ENCODE measurements at places on chromosomes 7 and 10.

GRCh38 chr10:44986670-44987069 is 8.1 kb upstream of the DEPP1 start:
- DNase-seq: no peak

DNA sequence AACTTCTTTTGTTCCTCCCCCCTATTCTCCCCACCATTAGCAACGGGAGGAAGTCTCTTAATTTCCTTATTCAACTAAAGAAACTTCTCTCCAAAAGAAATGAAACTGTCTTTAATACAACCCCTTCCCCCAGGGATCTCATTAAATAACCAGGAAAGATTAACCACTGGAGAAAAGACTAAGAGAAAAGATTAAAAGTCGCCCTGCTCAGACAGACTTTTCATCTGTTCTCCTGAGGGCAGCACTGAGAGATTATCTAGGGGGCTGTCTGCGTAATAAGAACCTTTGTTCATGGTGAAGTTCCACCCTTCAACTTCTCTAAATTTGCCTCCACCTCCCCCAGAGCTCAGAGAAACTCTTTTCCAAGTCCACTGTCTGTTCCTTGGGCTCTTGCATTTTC is 105.5 kb downstream of the HGF start:
- no peak for DNase-seq

- no peak for DNase-seq
These were observed 31.1 kb downstream of the CALML3 start for GRCh38 chr10:5555881-5556280.

GRCh38 chr7:146652176-146652575 is 535.6 kb downstream of the CNTNAP2 start:
- DNase-seq: no peak

DNA sequence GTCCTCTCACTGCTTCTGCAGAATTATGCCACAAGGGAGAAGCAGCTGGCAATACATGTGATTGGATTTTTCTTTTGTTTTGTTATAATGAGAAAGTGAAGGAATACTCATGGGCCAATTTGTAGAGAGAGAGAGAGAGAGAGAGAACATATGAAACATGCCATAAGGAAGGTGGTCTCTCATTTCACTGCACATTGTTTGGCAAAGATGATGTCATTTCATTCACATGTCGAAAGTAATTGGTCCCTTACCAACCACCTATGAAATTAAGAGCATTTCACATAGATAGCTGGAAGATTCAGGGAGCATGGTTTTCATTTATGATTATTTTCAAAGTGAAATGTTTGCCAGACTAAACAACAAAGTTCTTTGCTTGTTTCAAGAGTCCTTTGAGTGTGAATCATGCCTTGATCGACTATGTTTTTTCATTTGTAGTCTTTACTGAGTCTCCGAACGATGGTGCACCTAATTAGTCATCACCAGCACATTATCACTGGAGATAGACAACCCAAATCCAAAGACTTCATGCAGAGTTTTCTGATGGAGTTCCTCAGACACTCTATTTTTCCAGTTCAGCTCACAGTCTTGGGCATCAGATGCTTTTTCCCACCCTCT is 130.1 kb upstream of the ZEB1 start:
- DNase-seq: no peak

DNA sequence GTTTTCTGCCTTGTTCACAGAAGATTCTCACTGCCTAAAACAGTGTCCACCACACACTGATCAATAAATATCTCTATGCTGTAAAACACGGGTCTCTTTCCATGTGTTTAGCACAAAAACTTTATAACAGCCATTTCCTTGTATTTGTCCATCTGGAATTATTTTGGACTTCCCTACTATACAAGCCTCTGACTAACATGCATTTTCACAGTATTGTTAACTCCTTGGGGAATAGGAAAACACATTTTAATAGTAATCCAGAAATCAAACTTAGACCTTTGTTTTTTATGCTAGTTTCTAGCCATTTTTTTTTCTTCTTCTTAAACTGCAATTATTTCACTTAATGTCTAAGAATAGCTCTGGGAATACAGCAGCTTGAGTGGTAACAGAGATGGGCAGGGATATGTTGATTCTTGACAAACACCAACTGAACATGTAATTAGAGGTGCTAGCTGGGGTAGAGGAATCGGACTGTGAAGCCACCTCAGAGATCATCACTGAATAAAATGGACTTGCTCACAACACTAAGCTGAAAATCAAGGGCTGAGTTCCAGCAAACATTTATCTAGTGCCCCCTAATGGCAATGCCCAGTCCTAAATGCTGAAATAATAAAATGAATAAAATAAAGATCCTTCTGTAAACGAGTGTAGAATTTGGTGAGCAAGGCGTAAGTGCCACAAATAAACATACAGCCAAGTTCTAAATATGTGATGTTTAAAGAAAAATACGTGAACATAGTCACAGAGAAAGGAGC is 593.1 kb downstream of the SORCS1 start:
- no peak for DNase-seq

DNA sequence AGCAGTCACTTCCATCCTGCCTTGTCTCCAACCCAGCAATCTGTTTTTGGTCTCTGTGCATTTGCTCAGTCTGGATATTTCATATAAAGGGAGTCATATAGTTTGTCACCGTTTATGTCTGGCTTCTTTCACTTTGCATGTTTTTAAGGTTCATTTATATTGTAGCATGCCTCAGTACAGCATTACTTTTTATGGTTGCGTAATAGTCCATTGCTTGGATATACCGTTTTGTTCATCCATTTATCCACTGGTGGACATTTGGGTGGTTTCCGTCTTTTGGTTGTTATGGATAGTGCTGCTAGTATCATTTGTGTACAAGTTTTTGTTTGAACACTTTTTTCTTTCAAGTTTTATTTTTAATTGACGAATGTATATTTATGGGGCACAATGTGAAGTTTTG is 18.2 kb downstream of the TBC1D12 start:
- no peak for DNase-seq

- DNase-seq: peak; percentile 16
These were observed 46.4 kb downstream of the ESYT2 start for GRCh38 chr7:158782761-158783401.

DNA sequence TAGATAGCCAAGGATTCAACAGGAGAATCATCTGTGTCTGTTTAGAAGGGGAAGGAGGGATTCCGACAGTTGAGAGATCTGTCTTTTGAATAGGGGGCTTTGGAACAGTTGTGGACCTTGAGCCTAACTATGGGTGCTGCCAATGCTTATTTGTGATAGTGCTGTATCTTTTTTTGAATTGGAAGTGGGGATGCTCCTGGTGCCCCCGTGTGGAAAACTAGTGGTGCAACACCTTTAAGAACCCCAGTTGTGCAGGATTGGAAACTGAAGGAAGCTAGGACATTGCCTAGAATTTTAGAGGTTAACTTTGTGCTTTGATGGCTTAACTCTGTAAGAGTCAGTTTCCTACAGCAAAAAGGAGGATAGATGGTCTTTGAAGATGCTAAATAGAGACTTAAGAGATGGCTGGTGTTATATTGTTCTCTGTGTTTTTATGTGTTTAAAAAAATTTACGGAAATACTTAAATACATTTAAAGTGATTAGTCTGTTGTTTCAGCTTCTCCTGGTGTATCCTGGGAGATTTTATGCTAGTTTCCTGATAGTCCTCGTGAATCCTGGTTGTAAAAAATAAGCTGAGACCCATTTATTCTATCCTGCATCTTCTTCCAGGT is 69.3 kb downstream of the AP3M1 start:
- DNase-seq: peak; percentile 48
